ENCODE measurements at places on chromosomes 6 and 20.

DNA sequence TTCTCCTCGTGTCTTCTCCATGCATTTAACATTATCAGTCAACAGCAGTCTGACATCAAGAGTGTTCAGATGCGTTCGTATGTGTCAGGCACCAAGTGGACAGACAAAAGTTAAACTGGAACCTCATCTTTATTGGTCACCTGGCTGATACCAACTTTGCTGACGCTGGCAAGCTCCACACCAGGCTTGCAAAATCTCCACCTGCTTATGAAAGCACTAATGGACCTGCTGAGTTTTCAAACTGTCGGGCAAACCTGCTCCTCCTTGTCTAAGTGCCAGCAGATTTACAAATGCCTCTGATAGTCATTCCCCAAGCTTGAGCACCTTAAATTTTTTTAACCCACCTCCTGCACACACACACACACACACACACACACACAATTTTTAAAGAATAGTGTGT, 27.9 kb upstream of the DSP start:
- no peak for DNase-seq

- DNase-seq, result peak; percentile 37
Measured at GRCh38 chr6:17042422-17043147, 59.3 kb upstream of the STMND1 start.

GRCh38 chr6:116533233-116533957, 12.1 kb downstream of the TRAPPC3L start:
- DNase-seq, result no peak

GRCh38 chr6:13434777-13435176, 52.6 kb downstream of the GFOD1 start:
- no peak for DNase-seq

- no peak for DNase-seq
Measured at GRCh38 chr6:19329078-19329477, 508.1 kb upstream of the ID4 start.

GRCh38 chr6:159109391-159109790, 59.8 kb upstream of the FNDC1 start:
- DNase-seq, result no peak

GRCh38 chr6:41739041-41739440, 3.6 kb upstream of the TFEB start:
- DNase-seq, result no peak

- no peak for DNase-seq
Measured at GRCh38 chr6:25404693-25405169, 125.6 kb downstream of the CARMIL1 start.

DNA sequence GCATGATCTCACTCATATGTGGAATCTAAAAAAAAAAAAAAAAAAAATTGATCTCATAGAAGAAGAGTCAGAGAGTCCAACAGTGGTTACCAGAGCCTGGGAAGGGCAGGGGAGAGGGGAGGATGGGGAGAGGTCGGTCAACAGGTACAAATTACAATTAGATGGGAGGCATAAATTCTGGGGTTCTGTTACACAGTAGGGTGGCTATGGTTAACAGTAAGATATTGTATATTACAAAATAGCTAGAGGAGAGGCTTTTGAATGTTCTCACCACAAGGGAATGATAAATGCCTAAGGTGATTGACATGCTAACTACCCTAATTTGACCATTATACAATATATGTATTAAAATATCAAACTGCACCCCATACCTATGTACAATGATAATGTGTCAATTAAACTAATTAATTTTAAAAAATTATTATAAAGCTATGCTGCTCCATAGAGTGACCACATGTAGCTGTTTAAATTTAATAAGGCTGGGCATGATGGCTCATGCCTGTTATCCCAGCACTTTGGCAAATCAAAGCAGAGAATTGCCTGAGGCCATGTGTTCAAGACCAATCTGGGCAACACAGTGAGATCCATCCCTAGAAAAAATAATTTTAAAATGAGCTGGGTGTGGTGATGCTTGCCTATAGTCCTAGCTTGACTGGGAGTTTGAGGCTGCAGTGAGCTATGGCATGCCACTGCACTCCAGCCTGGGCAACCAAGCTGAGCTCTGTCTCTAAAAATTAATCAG, 70.9 kb downstream of the SNX5 start:
- DNase-seq, result no peak

DNA sequence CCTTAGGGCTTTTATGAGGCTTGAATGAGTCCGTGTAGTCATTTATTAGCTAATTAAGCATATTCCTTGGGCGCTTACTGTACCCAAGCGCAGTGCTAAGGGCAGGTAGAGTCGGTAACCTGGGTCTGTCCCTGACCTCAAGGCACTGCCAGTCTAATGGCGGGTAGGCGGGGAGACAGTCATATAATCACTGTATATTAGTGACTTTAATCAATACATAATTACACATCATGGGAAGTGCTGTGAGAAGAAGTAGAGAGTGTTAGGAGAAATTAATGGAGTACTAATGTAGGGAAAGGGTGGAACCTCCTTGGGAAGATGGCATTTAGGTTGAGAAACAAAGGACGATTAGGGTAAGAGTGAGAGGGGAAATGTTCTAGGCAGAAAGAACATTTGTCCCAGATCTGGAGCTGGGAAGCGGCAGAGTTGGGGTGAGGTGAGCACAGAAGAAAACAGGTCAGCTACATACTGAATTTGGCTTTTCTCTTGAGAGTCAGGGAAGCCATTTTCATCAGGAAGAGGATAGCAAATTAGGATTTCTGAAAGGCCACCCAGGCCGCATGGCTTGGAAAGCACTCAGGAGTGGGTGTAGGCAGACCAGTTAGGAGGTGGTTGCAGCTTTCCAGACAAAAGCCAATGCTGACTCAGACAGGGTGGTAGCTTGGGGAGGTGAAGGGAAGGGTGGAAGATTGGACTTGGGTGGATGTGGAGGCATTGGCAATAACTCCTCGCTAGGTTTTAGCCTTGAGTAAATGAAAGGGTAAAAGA, 954 bp upstream of the BLCAP start:
- DNase-seq, result no peak

DNA sequence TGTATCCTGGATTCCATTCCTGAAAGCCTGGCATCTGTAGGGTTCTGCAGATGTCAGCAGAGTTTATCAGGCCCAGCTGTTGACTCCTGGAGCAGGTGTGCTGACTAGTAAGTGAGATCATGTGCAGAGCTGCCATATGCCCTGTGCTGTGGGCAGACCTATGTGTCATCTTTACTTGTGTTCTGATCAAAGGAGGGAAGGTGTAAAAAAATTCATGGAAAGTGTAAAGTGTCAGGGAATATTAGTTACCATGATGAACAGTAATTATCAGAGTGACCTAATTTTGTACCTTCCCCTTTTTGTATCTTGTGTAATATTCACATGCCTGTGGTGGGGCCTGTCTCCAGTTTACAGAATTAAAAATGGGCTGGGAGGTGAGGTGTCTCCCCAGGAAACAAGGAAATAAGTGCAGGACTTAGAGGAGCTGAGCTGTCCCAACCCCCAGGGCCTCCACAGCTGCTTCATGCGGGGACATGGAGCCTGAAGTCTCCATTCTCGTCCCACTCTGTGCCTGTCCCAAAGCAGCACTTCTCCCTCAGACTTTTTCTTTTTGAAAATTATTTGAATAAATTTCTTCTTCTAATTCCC, 148.2 kb upstream of the GGTLC1 start:
- DNase-seq, result no peak

- DNase-seq, result no peak
Measured at GRCh38 chr6:19755181-19755580, 82.0 kb upstream of the ID4 start.

GRCh38 chr6:156919814-156920369, 142.7 kb downstream of the ARID1B start:
- no peak for DNase-seq

DNA sequence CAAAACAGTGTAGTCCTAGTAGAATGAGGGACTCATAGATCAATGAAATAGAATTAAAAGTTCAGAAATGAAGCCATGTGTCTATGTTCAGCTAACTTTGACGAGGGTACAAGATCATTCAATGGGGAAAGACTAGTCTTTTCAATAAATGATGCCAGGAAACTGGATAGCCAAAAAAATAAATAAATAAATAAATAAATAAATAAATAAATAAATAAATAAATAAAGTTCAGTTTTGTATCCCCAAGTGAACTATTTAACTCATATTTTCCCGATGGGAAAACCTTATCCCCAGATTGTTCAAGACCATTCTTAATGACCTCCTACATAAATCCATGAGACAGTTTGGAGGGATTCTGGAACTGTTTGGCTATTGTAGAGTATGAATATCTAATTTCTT, 277.1 kb upstream of the EYS start:
- DNase-seq, result no peak

DNA sequence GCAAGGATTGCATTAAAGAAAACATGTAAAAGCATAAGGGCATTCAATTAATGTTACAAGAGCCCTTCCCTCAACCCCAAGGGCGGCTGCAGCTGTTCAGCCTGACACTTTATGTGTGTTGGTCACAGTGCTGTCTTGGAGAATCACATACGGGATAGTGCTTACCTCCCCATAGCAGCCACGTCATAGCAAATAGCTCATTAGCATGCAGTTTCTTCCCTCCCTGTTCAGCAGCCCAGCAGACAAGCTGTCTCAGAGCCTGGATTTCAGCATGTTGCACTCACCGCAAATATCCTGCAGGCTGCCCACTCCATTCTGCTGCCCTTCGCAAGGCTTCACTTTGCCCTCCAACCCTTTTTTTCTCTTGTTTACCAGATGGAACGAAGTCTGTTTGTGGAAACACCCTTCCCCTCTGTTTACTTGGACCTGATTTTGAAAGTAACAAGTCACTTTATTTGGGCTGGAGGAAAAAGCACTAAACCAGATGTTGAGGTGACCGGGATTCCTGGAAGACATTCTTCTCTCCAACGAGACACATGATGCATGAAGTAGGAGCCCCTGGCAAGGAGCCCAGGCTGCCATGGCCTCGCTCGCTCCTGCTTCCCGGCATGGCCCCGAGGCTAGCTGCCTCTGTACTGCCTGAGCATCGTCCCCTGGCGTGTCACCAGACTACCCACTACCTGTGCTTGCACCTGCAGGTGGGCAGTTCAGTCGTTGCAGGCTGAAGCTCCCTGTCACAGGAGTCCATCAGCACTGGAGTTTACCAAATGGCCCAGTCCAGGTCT, 151.6 kb upstream of the GMDS start:
- DNase-seq, result no peak

DNA sequence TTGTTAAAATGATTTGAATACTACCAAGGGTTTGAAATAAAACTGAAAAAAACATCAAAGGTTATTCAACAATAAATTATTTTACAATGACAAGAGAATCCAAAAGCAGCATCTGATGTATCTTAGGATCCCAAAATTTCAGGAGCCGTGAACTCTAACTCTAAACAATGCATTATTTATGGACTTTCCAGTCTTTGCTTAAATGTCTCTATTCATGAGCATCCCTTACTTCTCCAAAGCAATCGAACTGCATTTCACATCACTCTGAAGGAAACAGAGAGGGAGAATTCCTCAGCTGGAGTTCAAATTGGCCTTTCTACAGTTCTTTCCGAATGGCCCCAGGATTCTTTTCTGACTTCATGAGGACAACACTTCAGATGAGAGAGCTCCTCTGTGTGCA, 229.1 kb downstream of the CBLN4 start:
- no peak for DNase-seq

DNA sequence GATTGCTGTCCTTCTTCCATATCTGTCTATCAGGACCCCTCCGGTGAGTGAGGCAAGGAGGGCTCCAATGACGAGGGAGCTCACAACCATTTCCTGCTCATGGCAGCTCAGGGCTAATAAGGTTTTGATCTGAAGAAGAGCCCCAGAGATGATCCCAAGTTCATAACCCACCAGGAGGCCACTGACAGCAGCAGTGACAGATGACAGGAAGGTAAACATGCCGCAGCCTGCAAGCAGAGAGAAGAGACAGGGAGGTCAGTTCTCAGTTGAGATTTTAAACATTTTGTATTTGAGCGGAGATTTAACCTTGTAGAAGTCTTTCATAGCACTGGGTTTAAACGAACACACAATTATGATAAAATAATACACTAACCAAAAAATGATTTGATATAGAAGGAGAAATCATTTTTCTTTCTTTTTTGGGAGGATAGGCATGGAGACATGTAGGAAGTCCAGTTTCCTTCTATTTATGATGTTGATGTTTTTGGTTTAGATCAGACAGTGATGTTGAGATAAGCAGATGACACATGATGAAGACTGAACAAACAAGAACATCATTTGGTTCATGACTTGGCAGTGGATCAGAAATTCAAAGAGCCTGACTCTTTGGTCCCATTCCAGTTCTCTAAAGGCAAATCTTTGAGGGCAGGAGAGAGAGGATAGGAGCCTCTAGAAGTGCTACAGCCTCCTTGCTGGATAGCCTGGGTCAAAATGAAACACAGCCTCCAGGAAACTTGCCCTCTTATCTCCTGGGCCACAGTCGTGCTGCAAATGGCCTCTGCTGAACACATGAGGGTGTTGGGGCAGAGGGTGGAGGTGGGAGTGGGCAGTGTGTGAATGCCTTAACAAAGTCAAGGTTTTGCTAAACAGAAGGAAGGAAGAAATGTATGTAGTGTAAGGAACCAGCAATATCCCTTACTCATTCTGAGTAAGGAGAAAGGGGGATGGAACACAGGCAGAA, 22.6 kb downstream of the SLC2A12 start:
- DNase-seq, result no peak

DNA sequence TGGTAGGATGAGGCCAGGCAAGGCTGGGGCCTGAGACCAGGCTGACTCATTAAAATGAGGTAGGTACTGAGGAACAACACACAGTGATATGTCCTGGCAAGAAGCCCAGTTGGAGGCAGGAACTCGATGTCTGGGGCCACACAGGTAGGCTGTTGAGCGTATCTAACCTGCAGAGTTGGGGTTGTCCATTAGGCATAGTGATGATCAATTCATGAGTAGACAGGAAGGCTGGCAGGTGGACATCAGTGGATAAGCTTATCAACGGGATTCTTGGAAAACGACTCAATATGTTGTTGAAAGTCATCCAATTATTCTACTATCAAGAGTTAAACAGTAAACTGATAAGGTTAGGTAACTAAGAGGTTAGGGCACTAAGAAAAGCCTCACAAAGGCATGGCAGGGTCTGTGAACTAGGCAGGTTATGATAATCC, 193.2 kb upstream of the COL21A1 start:
- no peak for DNase-seq

DNA sequence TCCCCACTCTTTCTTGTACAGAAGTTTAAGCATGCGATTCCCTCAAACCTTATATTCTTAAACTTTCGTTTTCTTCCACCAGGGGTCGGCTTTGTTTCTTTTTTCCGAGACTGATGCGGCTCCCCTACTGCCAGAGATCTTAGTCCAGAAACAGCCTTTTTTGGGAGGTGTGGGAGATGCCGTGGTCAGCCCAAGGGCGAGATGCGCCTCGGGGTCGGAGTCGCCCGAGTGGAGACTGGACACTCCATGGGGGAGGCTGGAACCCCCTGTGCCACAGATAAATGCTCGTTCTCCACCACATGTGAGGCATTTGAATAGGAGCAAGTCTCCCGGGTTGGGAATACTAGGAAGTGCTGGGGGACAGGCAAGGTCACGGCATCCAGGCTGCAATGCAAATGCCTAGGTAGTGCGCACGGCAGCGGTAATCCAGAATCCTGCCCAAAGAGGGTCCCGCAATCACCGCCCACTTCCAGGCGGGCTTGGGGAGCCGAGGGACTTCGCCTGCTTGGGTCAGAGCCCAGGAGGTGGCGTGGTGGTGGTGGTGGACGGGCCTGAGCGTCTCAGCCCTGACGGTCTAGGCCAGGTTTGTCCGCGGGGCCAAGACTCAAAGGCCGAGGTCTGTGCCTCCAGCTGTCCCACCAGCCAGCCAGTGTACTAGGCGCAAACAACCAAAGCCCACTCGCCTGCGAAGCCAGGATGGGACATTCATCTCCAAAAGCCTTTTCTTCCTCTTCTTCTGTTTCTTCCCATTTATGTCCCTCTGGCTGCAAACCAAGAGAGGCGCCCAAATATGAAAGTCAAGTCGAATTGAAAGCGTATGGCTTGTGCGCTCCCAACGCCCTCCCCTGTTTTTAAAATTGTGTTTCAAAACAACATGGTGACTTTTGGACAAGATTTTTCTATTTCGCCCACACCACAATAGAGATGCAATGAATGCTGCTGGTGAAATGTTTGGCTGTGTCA, 39.3 kb upstream of the OSTM1 start:
- DNase-seq, result no peak

Data from iPS DF 6.9 (cell line).